ENCODE measurements at places on chromosomes 5 and 9.
A peak's percentile ranks its signal among the peaks of the same experiment; 100 is the strongest.

DNA sequence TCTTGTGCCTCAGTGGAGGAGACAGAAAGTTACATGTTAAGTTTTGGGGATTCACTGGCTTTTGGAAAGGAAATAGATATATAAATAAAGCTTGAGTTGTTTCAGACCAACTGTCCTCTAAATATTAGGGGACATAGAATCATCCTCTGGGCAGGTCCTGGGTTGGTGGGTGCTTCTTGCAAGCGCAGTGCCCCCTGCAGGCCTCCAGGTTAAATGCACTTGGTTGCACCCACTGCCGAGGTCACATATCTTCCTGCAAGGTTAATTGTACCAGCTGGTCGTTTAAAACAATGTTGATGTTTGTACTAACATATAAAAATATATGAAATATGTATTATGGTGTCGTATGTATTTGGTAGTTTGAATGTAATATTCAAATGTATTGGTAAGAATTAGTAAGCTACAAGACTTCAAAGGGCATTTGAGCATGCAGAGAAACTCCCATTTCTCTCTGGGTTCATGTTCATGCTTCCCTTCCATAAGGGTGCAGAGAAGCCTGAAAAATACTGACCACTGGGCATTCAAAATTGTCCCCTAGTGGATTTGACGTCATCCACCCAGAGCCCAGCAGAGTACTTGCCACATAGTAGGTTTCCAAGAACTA lies 87.0 kb downstream of the ZNF618 start:
- peak; percentile 13 for DNase-seq

DNA sequence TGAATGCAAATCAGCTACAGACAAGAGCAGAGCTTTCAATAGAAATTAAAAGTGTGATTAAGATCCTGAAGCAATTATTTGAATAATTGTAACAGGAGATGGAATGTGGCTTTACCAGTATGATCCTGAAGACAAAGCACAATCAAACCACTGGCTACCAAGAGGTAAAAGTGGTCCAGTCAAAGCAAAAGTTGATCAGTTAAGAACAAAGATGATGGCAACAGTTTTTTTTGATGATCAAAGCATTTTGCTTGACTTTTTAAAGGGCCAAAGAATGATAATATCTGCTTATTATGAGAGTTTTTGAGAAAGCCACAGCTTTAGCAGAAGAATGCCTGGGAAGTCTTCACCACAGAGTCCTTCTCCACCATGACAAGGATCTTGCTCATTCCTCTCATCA lies 409.2 kb downstream of the CSNK1G3 start:
- DNase-seq = no peak

- no peak for DNase-seq
These were observed 29.0 kb upstream of the CDKN2B start for GRCh38 chr9:22037954-22038690.

GRCh38 chr5:68033029-68033428 lies 182.5 kb upstream of the PIK3R1 start:
- no peak for DNase-seq

GRCh38 chr9:115213818-115214334 lies 95.9 kb upstream of the TNC start:
- no peak for DNase-seq

GRCh38 chr9:27468462-27469110 lies 55.5 kb upstream of the IFNK start:
- no peak for DNase-seq

DNA sequence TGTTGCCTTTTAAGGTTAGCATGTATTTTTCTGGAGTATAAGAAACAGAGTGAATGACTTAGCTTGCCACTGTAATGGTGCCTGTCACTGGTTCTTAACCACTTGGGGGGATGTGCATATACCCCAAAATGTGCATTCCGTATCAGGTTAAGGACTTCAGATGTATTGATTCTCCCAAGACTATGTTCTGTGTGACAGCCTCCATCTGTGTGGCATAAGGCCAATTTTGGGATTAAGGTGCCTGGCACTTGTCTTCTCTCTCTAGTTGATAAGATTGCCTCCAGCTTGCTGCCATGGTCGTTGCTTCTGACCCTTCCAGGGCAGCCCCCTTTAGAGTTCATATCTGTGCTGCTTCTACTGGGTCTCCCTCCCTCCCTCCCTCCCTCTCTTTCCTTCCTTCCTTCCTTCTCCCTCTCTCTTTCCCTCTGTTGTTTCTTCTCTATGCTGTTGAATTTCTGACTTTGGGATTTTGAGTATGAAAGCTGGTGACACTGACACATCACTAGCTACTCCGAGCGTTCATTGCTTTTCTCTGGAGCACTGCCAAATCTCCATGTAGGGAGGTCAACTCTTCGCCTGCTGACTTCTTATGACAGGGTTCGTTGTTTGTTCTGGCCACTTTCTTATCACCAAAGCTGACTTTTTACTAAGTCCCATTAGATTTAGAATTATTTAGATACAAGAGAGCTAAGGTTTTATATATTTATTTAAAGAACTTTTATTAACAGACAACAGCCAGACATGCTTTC lies 31.0 kb downstream of the TNFAIP8 start:
- no peak for DNase-seq

- DNase-seq = no peak
These were observed 27.4 kb downstream of the PDE6A start for GRCh38 chr5:149917073-149917676.
